Suppressor macrophage (primary cell): ENCODE measurements at places on chromosomes 3 and 15.
A peak's percentile ranks its signal among the peaks of the same experiment; 100 is the strongest.

DNA sequence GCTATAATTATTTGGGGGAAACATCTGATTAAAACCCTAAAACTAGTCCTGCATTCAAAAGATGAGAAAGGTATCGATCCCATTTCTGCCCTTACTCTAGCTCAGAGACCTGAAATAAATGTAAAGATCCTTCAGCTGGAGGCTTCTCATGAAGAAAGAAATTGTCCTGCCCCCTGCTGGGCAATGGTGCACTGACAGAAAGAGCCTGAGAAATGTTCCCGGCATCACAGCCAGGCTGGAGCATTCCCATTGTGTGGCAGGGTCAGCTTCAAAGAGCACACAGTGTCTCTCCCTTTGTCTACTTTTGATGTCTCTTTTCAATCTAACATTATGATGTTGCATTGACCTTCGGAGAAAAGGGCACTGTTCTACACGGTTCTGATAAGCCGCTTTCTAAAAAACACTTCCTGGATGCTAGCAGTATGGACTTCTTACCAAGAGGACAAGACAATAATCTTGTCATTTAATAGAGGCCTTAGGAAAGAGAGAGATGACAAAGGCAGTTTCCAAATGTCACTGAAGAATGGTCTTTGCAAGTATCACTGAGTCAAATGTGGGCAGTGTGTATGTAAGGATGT lies 287.5 kb downstream of the MAGI1 start:
- DNase-seq = peak; percentile 22

- DNase-seq = no peak
Measured at GRCh38 chr3:123899300-123899865, 15.3 kb upstream of the MYLK start.

DNA sequence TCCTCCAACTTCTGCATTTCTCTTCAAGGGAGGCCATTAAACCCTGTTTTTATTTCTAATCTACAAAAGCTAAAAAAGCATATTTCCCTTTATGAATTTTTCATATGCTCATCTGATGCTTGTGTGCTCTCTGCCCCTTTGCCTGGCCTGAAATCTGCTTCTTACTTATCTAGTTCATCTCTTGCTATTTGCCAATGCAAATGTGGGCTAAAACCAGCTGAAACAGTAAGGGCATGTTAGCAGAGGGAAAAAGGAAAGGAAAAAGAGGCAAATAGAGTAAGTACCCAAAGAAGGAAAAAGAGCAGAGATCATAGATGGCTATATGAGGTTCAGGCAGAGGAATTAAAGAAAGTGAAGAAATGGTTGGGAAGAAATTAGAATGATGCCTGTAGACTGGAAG lies 185.2 kb downstream of the CNTN4 start:
- no peak for DNase-seq

GRCh38 chr3:155231792-155232191 lies 61.7 kb downstream of the STRIT1 start:
- DNase-seq = no peak

DNA sequence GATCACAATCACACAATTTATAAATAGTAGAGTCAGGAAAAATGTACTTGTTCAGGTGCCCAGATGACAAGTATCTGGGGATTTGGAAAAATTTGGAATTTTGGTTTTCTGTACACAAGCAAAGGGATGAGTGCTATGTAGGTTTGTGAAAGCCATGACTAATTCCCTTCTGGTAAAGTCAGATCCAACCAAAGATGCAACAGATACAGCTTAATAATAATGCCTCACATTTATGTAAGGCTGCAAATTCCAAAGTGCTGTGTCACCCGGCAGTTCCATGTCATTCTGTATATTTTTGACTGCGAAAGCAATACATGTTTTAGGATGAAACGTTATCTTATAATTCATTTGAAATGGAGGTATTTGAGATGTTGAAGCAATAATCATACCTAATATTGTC lies 102.7 kb upstream of the AGBL1 start:
- DNase-seq = no peak
